ENCODE measurements at places on chromosomes 1 and 21. TPM values are rescaled to one million over a fixed set of nuclear protein-coding genes. Genes with fewer than 3 reads are reported as not detected.

- no peak overlapping the region for H3K27ac ChIP-seq
- no peaks in the 10 kb centered on the region for H3K27me3 ChIP-seq
- H3K4me3 ChIP-seq: no peak overlapping the region
- H3K36me3 ChIP-seq: no peaks in the 10 kb centered on the region
These were observed 92.0 kb downstream of the MAST2 start for GRCh38 chr1:45895406-45895805.

DNA sequence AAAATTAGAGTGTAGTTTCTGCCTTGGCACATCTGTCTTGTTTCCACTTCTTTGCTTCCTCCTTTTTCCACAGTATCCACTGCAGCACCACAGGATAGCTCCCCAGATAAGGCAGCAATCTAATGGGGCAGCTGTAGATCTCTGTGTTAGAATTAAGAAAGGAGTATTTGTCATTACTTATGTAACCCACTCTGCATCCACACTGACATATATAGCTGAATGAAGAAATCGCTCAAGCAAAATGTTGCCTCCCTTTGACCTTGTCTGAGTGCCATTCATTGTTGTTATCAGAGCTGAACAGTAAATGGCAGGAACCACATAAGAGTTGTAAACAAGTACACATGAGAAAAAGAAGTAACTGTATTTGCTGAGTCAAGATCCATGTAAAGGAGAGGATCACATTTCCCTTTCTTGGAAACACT is 45.9 kb upstream of the DPH5 start:
- H3K4me3 ChIP-seq: no peak overlapping the region
- H3K4me1 ChIP-seq: peaks cover 4% of the 10 kb centered on the region
- H3K27ac ChIP-seq: no peak overlapping the region
- H3K27me3 ChIP-seq: no peaks in the 10 kb centered on the region

DNA sequence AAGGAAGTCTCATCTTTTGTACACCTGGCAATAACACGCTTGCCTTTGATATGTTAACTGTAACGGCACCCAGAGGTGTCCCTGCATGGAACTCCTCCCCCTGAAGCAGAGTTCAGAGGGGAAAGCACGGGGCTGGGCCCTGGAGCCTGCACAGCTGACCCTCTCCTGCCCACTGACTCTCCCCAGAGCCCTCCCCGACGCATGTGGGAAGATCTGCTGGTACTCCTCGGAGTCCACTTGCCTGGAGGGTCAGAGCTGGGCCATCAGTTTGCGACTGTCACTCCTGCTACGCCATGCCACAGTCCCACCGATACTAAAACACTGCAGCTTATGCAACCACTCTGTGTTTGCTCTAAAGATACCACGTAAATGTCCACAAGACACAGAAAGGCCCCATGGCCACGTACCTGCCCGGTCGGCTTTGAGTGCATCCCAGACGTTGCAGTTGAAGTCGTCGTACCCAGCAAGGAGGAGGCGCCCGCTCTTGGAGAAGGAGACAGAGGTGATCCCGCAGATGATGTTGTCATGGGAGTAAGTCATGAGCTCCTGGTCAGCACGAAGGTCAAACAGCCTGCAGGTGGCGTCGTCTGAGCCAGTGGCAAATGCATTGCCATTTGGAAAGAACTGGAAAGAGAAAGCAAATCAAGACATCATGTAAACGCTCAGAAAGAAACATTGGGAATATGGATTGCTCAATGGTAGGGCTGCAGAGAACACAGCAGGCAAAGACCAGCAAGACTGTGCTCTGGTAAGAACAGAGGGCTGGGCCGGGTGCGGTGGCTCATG is 10.6 kb upstream of the NADK start:
- no peak overlapping the region for H3K27ac ChIP-seq
- no peaks in the 10 kb centered on the region for H3K4me1 ChIP-seq
- peaks cover 91% of the 10 kb centered on the region for H3K36me3 ChIP-seq
- no peaks in the 10 kb centered on the region for H3K27me3 ChIP-seq
- no peak overlapping the region for H3K4me3 ChIP-seq

GRCh38 chr1:71193153-71193552 is 112.3 kb upstream of the ZRANB2 start:
- H3K36me3 ChIP-seq: no peaks in the 10 kb centered on the region
- H3K27me3 ChIP-seq: no peaks in the 10 kb centered on the region
- no peaks in the 10 kb centered on the region for H3K4me1 ChIP-seq
- H3K4me3 ChIP-seq: no peak overlapping the region
- no peak overlapping the region for H3K27ac ChIP-seq

- no peak overlapping the region for H3K27ac ChIP-seq
- DNase-seq: no peak
These were observed 17.1 kb upstream of the KIF1B start for GRCh38 chr1:10193288-10193687.

The PTPRU gene
- total RNA-seq: 5.5 TPM

All from thymus (tissue), 14 donors.